ENCODE measurements at places on chromosomes 12 and 14.
A peak's percentile ranks its signal among the peaks of the same experiment; 100 is the strongest.

GRCh38 chr14:22973217-22974032, 8.9 kb downstream of the AJUBA start:
- DNase-seq = peak; percentile 43

DNA sequence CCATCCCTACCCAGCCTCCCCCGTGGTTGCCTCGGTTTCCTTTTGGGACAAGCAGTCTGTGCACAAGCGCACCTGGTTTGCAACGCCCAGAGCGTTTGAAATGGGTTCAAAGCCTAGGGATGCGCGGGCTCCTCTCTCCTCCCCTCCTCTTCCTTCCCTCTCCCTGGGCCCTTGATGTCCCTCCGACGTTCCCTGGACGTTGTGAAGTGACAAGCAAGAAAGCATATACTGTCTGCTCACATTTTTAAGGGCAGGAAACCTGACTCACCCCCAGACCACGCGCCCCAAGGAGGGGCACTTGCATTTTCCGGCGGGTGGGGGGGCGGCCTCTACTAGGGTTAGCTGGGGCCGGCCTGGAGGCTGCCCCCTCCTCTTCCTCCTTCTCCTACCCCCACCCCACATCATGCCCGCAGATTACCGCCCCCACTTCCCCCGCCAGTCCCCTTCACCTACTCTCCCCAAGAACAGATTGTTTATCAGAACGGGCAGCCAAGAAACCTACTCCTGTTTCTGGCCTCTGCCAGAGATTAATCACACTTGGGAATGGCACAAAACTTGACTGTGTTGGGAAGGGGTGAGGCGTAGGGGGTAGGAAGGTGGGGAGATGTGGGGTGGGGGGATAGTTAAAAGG, 9.5 kb upstream of the IRF2BPL start:
- no peak for DNase-seq

GRCh38 chr12:70771581-70771980, 134.4 kb upstream of the PTPRB start:
- DNase-seq = no peak

GRCh38 chr14:24958271-24958670, 91.7 kb downstream of the STXBP6 start:
- no peak for DNase-seq

GRCh38 chr12:105338966-105339365, 8.5 kb downstream of the C12orf75 start:
- DNase-seq = no peak

GRCh38 chr14:76501156-76501720, 125.3 kb downstream of the ESRRB start:
- no peak for DNase-seq

DNA sequence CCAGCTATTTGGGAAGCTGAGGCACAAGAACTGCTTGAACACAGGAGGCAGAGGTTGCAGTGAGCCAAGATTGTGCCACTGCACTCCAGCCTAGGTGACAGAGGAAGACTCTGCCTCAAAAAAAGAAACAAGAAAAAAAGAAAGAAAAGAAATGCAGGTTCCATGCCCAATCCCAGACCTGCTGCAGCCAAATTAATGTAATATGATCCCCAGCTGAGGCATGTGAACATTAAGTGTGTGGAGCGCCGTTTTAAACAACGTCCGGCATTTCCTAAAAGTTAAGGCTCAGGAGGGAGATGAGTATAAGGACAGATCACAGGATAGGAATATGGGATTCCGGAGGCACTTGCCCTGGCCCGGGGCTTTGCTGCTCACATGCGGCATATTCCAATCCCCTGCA, 162.9 kb downstream of the KSR2 start:
- DNase-seq = no peak

DNA sequence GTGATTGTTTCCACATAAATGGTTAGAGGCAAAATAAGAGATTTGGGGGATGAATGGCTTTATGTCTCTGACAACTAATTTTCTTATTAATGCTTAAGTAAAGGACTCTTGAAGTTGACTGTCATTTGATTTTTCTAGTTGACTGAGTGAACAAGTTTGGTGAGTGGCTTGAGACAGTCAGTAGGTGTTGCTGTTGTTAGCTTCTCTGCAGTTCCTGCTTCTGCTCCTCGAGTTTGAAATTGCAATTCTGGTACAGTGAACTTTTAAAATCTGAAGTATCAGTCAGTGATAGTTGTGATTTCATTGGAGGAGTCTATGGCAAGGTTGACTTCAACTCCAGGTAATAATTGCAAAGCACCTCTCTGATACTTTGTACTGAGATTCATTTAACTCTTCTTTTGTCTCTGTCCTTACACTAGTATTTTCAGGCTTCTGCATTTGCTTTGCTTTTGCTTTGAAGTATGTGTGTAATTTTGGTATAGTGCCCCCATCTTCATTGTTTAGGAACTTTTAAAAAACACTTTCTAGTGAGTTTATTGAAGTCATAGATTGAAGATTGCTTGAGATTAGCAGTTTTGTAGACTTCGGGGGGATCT, 415.5 kb downstream of the PCNX1 start:
- peak; percentile 45 for DNase-seq

- DNase-seq = no peak
These were observed 206.5 kb downstream of the CALM1 start for GRCh38 chr14:90603336-90603735.

GRCh38 chr12:54229624-54230212, 40.9 kb upstream of the SMUG1 start:
- no peak for DNase-seq

DNA sequence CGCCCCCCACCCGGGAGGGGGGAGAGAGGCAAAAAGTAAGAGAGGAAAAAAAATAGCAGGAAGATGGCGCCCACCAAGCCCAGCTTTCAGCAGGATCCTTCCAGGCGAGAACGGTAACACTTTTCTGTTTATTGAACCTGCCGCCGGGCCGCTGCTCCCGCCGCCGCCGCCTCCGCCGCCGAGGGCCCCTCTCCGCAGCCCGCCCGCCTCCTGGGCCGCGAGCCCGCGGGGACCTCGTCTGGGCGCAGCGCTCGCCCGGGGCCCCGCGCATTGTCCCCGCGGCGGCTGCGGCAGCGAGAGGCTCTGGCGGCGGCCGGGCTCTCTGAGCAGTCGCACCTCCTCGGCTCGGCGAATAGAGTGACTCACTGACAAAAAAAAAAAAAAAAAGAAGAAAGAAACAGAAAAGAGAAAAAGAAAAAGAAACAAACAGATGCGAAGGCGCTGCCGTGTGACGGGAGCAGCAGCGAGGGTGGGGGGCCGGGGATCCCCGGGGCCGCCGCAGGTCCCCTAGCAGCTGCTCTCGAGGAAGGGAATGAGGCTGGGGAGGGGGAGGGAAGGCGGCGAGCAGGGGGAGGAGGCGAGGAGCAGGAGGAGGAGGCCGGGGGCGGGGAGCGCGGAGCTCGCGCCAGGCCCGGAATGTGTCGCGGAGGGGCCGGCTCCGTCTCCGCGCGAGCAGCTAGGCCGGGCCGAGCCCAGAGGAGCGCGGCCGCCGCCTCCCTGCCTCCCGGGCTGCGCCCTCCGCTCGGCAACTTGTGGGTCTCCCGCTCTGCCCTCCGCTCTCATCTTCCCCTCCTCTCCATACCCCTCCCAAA, 781 bp downstream of the NPAS3 start:
- peak; percentile 6 for DNase-seq
